A549 treated with ZK216348 at 1 μM for 4 hours (cell line): ENCODE measurements at places on chromosomes 12 and 14. TPM values are rescaled to one million over a fixed set of nuclear protein-coding genes. Genes with fewer than 3 reads are reported as not detected.

MUCL1 gene
- total RNA-seq, result not detected in 5 replicates

GPR65 gene
- total RNA-seq, result not detected in 5 replicates

CCDC196 gene
- not detected in 5 replicates for total RNA-seq

KRT7 gene
- total RNA-seq, result 3,669 to 5,808 TPM (median 4,897 TPM) in 5 replicates

CLEC4C gene
- not detected in 5 replicates for total RNA-seq

RNFT2 gene
- 1.2 to 3.3 TPM (median 2.8 TPM) in 5 replicates for total RNA-seq

MMP17 gene
- 5.3 to 13.0 TPM (median 12.3 TPM) in 5 replicates for total RNA-seq

EGLN3 gene
- 2.8 to 5.6 TPM (median 3.9 TPM) in 5 replicates for total RNA-seq

MGST1 gene
- total RNA-seq, result 633 to 934 TPM (median 723 TPM) in 5 replicates

OR6C75 gene
- not detected in 5 replicates for total RNA-seq

CAPS2 gene
- total RNA-seq, result 1.0 to 1.6 TPM (median 1.1 TPM) in 5 replicates

CEBPE gene
- total RNA-seq, result 0.12 TPM in 1 of 5 replicates, not detected in the others

RNF212B gene
- total RNA-seq, result not detected in 5 replicates

TBX5 gene
- total RNA-seq, result not detected in 5 replicates

PRB2 gene
- total RNA-seq, result not detected in 5 replicates

AMIGO2 gene
- total RNA-seq, result 73.1 to 120 TPM (median 106 TPM) in 5 replicates

MRPS35 gene
- total RNA-seq, result 77.4 to 124 TPM (median 88.0 TPM) in 5 replicates

REM2 gene
- 0.26 to 0.67 TPM (median 0.33 TPM) in 5 replicates for total RNA-seq

ACOT4 gene
- total RNA-seq, result 1.9 to 2.4 TPM (median 2.0 TPM) in 5 replicates

TMEM19 gene
- 28.3 to 37.0 TPM (median 33.8 TPM) in 5 replicates for total RNA-seq

PRR4 gene
- total RNA-seq, result 1.2 to 2.5 TPM (median 1.9 TPM) in 5 replicates

ITGA7 gene
- total RNA-seq, result 0.88 to 2.2 TPM (median 1.7 TPM) in 5 replicates

GMFB gene
- total RNA-seq, result 34.8 to 87.3 TPM (median 41.8 TPM) in 5 replicates

POTEM gene
- total RNA-seq, result not detected in 5 replicates

PKP2 gene
- total RNA-seq, result 3.5 to 7.2 TPM (median 4.3 TPM) in 5 replicates

TECPR2 gene
- 4.0 to 9.7 TPM (median 8.7 TPM) in 5 replicates for total RNA-seq

KRT74 gene
- total RNA-seq, result not detected in 5 replicates

TMEM119 gene
- total RNA-seq, result 0.17 TPM in 1 of 5 replicates, not detected in the others

OR4K5 gene
- total RNA-seq, result not detected in 5 replicates

KRT73 gene
- total RNA-seq, result not detected in 5 replicates

RNASE1 gene
- total RNA-seq, result 0.19 to 0.33 TPM (median 0.27 TPM) in 3 of 5 replicates, not detected in the others

NTF3 gene
- not detected in 5 replicates for total RNA-seq

PRICKLE1 gene
- 0.58 to 1.4 TPM (median 0.91 TPM) in 5 replicates for total RNA-seq

CLEC7A gene
- total RNA-seq, result not detected in 5 replicates

SERPINA10 gene
- total RNA-seq, result not detected in 5 replicates

PTGER2 gene
- 1.7 to 2.9 TPM (median 2.5 TPM) in 5 replicates for total RNA-seq

DDX23 gene
- total RNA-seq, result 87.9 to 92.3 TPM (median 89.1 TPM) in 5 replicates

CNTN1 gene
- total RNA-seq, result 41.5 to 65.9 TPM (median 56.0 TPM) in 5 replicates

ZDHHC22 gene
- total RNA-seq, result 0.13 to 0.20 TPM (median 0.20 TPM) in 5 replicates

FAM181A gene
- total RNA-seq, result not detected in 5 replicates

RND1 gene
- total RNA-seq, result 7.4 to 10.7 TPM (median 8.7 TPM) in 5 replicates

SDR9C7 gene
- not detected in 5 replicates for total RNA-seq
